ENCODE measurements at places on chromosomes 1 and 21.

GRCh38 chr1:87335175-87335884 is 6.7 kb downstream of the LMO4 start:
- no peak for DNase-seq

DNA sequence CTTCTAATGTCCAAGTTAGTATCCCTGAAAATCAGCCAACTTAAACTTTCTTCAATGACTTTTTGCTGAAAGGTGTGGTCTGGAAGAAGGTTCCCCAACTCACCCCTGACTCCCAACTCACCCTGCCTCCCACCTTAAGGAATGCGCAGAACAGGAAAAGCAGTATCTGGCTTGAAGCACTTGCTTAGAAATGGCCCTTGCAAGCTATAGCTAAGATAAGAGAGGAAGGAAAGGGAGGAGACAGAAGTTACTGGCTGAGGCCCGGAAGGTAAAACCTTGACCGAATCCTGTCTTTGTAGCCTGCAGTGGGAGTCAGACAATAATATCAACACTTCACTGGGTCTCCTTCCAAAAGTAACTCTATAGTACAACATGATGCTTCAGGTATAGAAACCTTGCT is 2.9 kb downstream of the CYYR1 start:
- DNase-seq = no peak

- DNase-seq = no peak
Observed at GRCh38 chr1:22351768-22352080, 99.9 kb upstream of the ZBTB40 start.

- DNase-seq = no peak
Observed at GRCh38 chr1:91234181-91234580, 170.5 kb downstream of the HFM1 start.

GRCh38 chr1:244052016-244052727 is 1.1 kb downstream of the ZBTB18 start:
- no peak for DNase-seq

DNA sequence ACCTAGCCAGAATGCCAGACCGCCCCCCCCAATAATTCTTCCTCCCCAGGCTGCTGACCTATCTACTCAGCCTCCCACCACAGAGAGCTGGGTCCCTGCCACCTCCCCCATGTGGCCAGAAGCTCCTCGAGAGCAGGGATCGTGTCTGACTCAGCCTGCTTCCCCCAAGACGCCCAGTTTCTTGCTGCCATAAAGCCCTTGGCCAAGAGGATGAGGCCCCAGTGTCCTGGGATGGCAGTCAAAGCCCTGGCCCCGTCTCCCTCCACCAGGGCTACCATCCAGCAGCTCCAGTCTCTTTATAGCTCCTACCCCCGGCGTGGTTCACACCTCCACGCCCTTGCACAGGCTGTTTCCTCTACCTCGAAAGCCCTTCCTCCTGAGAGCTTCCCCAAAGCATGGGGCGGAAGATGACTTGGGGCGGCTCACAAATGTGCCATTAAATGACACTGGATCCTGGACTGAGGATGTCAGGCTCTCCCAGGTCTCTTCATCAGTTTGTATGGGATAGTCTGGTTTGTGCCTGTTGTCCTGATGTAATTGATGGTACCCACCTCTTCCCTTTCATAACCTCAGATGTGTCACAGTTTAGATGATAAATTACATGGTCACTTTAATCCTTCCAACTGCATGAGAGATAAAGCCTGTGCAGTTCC is 13.2 kb downstream of the ADGRB2 start:
- no peak for DNase-seq

DNA sequence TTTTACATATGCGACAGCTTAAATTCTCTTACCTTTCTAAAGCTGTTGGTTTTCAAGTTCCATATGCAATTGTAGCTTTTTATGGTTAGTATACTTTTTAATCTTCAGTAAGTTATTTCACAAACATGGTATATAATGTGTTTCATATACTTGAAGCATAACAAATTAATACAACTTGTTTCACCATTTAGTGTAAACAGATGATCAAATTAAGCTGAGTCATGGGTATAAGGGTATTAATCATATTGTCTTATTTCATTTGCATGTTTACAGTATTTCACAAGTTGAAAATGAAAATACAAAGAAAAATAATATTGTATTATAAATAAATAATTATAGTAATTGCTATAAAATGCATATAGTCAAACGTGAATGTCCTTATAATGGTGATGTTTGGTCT is 92.1 kb downstream of the PTPRC start:
- DNase-seq = no peak

GRCh38 chr1:96722161-96722922 is 758 bp downstream of the PTBP2 start:
- no peak for DNase-seq

- DNase-seq = no peak
Observed at GRCh38 chr1:154960446-154961136, 991 bp downstream of the PYGO2 start.

- no peak for DNase-seq
Observed at GRCh38 chr1:206902702-206903101, 5.5 kb downstream of the IL24 start.

DNA sequence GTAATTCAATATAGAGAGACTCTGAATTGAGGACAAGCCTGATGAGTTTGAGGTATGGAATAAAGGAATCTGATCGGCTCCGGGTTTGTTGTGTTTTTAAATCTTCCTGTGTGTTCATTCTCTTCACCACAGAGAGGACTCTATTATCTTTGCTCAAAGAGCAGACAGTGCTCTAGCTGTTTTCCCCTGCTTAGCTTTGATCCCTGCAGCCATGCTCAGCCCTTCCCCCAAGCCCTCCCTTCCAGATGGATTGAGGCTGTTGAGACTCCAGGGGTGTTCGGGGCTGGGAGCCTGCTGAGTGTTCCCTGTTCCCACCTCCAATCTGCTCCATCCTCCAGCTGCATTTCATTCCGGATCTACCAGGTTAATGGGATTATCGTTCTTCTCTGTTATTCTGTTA is 74.2 kb upstream of the CXADR start:
- DNase-seq = no peak

- no peak for DNase-seq
Observed at GRCh38 chr1:44636083-44636687, 38.1 kb downstream of the TMEM53 start.

- no peak for DNase-seq
Observed at GRCh38 chr1:26023009-26023408, 1.4 kb downstream of the EXTL1 start.

DNA sequence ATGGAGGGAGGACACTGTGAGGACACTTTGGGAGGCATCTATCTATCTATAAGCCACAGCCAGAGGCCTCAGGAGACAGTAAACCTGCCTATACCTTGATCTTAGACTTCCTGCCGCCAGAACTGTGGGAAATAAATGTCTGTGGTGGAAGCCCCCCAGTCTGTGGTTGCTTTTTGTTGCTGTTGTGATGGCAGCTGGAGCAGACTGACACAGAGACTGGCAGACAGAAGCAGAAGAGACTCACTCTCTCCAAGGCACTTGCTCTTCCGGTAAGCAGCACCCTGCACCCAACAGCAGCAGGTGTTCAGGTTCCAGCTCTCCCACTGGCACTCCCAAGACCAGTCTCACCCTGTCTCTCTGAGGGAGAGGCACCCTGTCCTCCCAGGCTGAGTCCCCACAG is 297.6 kb downstream of the TTLL7 start:
- no peak for DNase-seq

GRCh38 chr1:101723415-101723814 is 273.3 kb downstream of the OLFM3 start:
- no peak for DNase-seq

GRCh38 chr21:31243611-31244010 is 100.5 kb downstream of the TIAM1 start:
- DNase-seq = no peak

All from NCI-H187 treated with DMSO at 0.1 percent for 48 hours (cell line).